CD8-positive, alpha-beta memory T cell (primary cell): ENCODE measurements at places on chromosomes 6 and 20. TPM values are rescaled to one million over a fixed set of nuclear protein-coding genes. Genes with fewer than 3 reads are reported as not detected.

METTL24 gene
- 0.35 TPM for total RNA-seq

SASH1 gene
- total RNA-seq, result 0.72 TPM

DNA sequence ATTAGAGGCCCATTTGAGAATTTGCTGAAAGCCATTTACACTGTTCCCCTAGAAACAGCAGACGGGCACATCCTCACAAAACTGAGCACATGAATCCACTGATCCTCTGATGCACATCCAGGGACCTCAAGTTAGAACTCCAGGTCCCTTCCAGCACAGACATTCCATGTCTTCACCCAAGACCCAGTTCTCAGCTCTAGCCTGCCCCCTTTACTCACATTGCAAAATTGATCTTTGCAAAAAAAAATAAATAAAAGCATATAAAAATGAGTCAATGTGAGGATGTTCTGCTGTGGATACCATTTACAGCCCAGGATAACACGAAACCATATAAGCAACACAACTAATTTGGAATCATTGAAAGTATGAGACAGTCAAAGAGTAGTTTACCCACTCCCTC is 458.2 kb upstream of the JARID2 start:
- no peak for DNase-seq
- no peaks in the 10 kb centered on the region for H3K36me3 ChIP-seq
- H3K27me3 ChIP-seq, result no peaks in the 10 kb centered on the region
- H3K4me3 ChIP-seq, result no peak overlapping the region

DNA sequence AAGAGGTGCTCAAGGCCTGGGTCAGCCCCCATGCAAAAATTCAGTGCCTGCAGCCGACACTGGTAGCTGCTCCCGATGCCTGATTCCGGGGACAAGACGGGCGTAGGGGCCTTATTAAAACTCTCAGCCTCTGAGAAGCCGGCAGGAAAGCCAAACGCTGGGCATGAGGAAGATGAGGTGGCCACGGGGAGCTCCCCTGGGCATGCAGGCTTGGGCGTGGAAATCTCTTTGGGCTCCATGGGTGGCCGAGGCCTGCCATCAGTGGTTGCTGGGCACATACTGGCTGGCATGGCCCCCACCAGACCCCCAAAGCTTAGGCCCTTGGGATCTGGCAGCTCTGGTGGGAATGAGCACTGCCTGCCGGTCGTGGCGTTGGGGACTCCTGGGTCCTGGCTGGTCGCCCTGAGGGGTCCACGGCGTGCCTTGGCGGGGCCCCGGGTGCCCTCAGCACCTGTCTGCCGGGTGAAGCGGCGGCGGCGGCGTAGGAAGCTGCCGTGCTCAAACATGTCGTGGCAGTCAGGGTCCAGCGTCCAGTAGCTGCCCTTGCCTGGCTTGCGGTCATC is 586 bp downstream of the FOXS1 start:
- no peaks in the 10 kb centered on the region for H3K27me3 ChIP-seq
- H3K36me3 ChIP-seq, result no peaks in the 10 kb centered on the region
- no peak overlapping the region for H3K27ac ChIP-seq

- peak overlapping the region; percentile 66 for H3K27ac ChIP-seq
- H3K4me3 ChIP-seq, result no peak overlapping the region
- no peaks in the 10 kb centered on the region for H3K36me3 ChIP-seq
- H3K4me1 ChIP-seq, result peaks cover 44% of the 10 kb centered on the region
- H3K27me3 ChIP-seq, result no peaks in the 10 kb centered on the region
Measured at GRCh38 chr20:46683939-46684750, 5.1 kb downstream of the TP53RK start.

GRCh38 chr6:146856296-146856695 is 257.5 kb downstream of the ADGB start:
- peak overlapping the region; percentile 61 for H3K27ac ChIP-seq
- DNase-seq, result no peak
- no peaks in the 10 kb centered on the region for H3K4me1 ChIP-seq
- H3K36me3 ChIP-seq, result no peaks in the 10 kb centered on the region
- no peaks in the 10 kb centered on the region for H3K27me3 ChIP-seq

- no peak overlapping the region for H3K4me3 ChIP-seq
- H3K27ac ChIP-seq, result no peak overlapping the region
- no peaks in the 10 kb centered on the region for H3K27me3 ChIP-seq
- peaks cover 10% of the 10 kb centered on the region for H3K36me3 ChIP-seq
- H3K4me1 ChIP-seq, result no peaks in the 10 kb centered on the region
Measured at GRCh38 chr20:49906101-49906604, 9.2 kb downstream of the SPATA2 start.

VSX1 gene
- total RNA-seq, result not detected

DNA sequence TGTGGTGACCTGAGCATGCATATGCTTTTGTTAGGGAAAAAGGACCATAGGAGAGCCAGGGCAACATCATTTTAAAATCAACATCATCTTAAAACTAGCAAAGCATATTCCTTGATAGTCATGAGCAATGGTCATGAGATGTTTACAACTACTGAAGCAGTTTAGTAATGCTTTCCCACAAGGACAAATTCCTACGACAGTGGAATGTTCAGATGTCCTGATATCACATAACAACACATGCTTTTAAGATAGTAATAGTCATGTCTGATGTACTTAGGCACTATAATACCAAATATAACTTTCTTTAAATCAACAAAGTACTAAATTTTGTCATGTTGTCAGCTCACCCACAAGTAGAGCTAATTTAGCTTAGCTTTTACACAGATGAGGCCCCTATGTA is 370.3 kb downstream of the HTR1B start:
- no peak overlapping the region for H3K27ac ChIP-seq
- no peak for DNase-seq
- H3K4me3 ChIP-seq, result no peak overlapping the region
- H3K4me1 ChIP-seq, result no peaks in the 10 kb centered on the region

PRL gene
- total RNA-seq, result not detected

DNMT3B gene
- total RNA-seq, result 1.00 TPM

DNA sequence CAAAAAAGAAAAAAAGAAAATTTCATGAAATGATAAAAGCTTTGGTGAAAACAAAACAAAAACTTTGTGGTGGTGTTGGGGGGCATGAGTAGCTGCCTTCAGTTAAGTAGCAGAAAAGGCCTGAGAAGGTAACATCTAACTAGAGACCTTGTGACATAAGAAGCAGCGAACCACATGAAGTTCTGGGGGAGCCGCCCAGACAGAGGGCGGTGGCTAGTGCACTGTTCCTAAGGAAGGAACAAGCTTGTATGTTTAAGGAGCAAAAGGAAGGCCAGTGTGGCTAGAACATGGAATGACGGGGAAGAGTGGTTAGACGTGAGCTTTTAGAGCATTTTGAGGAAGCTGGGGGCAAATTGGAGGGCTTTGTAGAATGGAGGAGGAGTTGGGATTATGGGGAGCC is 7.5 kb upstream of the RSPH3 start:
- no peaks in the 10 kb centered on the region for H3K27me3 ChIP-seq
- H3K4me3 ChIP-seq, result no peak overlapping the region
- no peak overlapping the region for H3K27ac ChIP-seq
- H3K4me1 ChIP-seq, result peaks cover 15% of the 10 kb centered on the region
- no peak for DNase-seq

SLC52A3 gene
- not detected for total RNA-seq

DNA sequence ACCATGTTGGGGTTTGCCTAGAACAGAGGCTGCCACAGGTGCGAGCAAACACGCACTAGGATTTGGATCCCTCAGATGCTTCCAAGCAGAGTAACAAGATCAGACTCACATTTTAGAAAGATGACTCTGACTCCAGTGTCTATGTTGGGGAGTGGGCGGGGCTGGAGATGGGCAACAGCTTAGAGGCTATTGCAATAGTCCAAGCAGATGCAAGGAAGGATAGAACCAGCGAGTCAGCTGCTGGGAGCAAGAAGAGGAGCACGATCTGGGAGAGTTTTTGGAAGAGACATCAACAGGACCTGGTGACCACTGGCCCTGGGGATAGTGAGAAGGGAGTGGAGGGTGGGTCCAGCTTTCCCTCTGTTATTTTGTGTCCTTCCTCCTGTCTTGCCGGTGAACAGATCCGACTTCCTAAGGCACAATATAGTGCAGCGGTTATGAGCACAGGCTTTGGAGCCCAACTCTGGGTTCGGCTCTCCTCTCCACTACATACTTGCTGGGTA is 52.7 kb downstream of the FGD2 start:
- no peaks in the 10 kb centered on the region for H3K27me3 ChIP-seq
- peak overlapping the region; percentile 85 for H3K27ac ChIP-seq
- H3K36me3 ChIP-seq, result no peaks in the 10 kb centered on the region
- no peaks in the 10 kb centered on the region for H3K4me1 ChIP-seq

DNA sequence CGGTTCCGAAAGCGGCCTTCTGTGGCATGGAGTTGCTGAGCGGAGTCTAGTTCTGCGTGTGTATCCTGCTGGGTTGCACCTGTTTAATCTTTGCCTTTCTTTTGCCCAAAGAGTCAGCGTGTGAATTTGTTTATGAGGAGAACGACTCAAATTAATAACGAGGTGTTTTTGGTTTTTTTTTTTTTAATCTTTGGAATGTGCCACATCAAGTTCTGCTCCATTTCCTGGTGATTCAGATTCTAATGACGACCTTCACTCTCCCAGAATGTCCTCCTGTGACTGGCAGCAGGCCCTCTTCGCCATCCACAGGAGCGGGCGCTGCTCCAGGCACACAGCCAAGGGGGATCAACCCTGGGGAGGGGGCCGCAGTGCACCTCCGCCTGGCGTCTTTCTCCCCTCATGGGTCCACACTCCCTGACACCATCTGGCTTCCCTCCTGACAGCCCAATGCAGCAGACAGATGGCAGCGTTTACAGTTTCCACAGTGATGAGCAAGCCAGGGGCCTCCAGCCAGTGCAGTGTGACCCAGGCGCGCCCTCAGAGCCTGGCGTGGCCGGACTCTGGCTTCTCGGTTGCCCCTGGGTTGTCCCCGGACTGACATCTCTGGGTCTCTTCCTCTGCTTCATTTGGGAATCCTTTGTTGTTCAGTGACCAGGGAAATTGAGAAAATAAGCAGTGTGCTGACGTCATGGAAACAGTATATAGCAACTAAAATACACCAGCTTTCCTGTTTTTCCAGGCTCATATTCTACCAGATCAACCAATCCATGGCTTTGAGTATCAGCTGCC is 27.5 kb upstream of the AFDN start:
- H3K36me3 ChIP-seq, result no peaks in the 10 kb centered on the region
- no peak overlapping the region for H3K27ac ChIP-seq
- no peak overlapping the region for H3K4me3 ChIP-seq
- H3K4me1 ChIP-seq, result no peaks in the 10 kb centered on the region
- no peak for DNase-seq
- H3K27me3 ChIP-seq, result peaks cover 9% of the 10 kb centered on the region

- no peak overlapping the region for H3K4me3 ChIP-seq
- H3K27ac ChIP-seq, result no peak overlapping the region
- no peaks in the 10 kb centered on the region for H3K27me3 ChIP-seq
- no peaks in the 10 kb centered on the region for H3K4me1 ChIP-seq
- H3K36me3 ChIP-seq, result no peaks in the 10 kb centered on the region
- DNase-seq, result no peak
Measured at GRCh38 chr6:45727819-45728449, 287.7 kb downstream of the CLIC5 start.

GRCh38 chr6:67016921-67017460 is 1310.0 kb upstream of the EYS start:
- DNase-seq, result no peak
- no peaks in the 10 kb centered on the region for H3K27me3 ChIP-seq
- no peaks in the 10 kb centered on the region for H3K36me3 ChIP-seq
- no peak overlapping the region for H3K4me3 ChIP-seq

ZC2HC1B gene
- total RNA-seq, result not detected

- no peak for DNase-seq
- H3K27me3 ChIP-seq, result no peaks in the 10 kb centered on the region
- peaks cover 11% of the 10 kb centered on the region for H3K36me3 ChIP-seq
- no peaks in the 10 kb centered on the region for H3K4me1 ChIP-seq
- H3K4me3 ChIP-seq, result no peak overlapping the region
- H3K27ac ChIP-seq, result no peak overlapping the region
Measured at GRCh38 chr20:35856866-35857265, 85.1 kb downstream of the PHF20 start.

DNA sequence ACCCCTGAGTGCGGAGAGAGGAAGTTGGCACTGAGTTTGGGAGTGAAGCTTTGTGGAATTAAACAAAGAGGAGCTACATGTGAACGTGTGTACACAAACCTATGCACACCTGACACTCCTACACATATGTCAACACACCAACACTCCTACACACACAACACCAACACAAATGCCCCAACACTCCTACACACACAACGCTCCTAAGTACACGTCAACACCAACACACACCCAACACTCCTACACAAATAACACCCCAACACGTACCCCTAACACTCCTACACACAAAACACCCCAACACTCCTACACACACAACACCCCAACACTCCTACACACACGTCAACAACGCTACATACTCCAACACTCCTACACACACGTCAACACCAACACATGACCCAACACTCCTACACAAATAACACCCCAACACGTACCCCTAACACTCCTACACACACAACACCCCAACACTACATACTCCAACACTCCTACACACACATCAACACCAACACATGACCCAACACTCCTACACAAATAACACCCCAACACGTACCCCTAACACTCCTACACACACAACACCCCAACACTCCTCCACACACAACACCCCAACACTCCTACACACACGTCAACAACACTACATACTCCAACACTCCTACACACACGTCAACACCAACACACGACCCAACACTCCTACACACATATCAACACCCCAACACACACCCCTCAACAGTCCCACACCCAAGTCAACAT is 40.1 kb upstream of the ZBP1 start:
- peaks cover 17% of the 10 kb centered on the region for H3K4me1 ChIP-seq
- DNase-seq, result no peak
- H3K27ac ChIP-seq, result no peak overlapping the region
- H3K36me3 ChIP-seq, result no peaks in the 10 kb centered on the region

- no peaks in the 10 kb centered on the region for H3K36me3 ChIP-seq
- H3K27ac ChIP-seq, result no peak overlapping the region
- H3K4me3 ChIP-seq, result no peak overlapping the region
Measured at GRCh38 chr6:149169761-149170511, 147.6 kb upstream of the TAB2 start.

DNA sequence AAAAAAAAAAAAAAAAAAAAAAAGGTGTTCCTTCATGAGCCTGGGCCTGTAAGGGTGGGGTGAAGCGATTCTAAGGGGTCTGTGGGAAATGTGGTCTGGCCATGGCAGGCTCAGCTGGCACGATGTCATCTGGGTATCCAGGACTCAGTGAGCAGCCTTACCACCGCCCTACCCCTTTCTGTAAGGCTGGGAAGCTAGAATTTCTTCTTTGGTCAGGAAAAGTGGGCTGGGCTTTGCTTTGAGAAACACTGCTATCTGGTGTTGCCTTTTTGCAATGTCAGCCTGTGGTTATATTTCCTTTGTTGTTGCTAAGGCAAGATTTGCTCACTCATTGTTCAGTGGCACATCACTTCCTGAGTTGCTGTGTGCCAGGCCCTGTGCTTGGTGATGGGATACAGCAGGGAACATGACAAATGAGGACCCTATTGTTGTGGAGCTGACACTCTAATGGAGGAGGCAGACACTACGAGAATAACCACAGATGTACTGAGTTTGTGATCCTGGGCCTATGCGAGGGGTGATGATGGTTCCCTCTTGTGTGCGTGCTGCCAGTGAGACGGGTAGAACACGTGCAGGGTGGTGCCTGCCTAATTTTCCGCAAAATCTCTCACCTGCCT is 45.9 kb upstream of the ZNFX1 start:
- peaks cover 16% of the 10 kb centered on the region for H3K4me1 ChIP-seq
- H3K27me3 ChIP-seq, result peaks cover 12% of the 10 kb centered on the region
- H3K27ac ChIP-seq, result no peak overlapping the region
- H3K36me3 ChIP-seq, result no peaks in the 10 kb centered on the region
- no peak overlapping the region for H3K4me3 ChIP-seq

MEA1 gene
- 102 TPM for total RNA-seq

TGM3 gene
- not detected for total RNA-seq
